Bone marrow (tissue), 2 donors: ENCODE measurements at places on chromosomes 2 and 18.
A peak's percentile ranks its signal among the peaks of the same experiment; 100 is the strongest.

GRCh38 chr2:152336119-152336853, 1.3 kb downstream of the FMNL2 start:
- no peak for DNase-seq

DNA sequence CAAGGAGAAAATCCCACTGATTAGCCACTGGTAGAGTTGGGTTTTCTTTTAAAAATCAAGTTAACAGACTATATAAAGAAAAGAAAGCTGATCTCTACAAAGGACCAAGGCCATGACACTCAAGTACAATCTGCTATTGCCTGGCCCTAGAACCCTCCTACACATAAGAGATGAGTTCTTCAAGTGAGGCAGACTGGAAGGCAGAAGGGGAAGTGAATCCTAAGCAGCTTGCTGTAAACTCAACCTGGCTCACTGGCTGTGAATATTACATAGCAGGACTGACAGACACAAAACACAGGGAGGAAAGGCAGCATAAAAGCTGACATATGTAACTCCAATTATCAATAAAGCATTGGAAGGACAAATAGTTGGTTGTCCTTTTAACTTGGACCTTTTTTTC, 65.4 kb downstream of the TRIP12 start:
- no peak for DNase-seq

GRCh38 chr2:148303161-148303560, 282.3 kb downstream of the MBD5 start:
- no peak for DNase-seq

- DNase-seq: no peak
Measured at GRCh38 chr2:239770246-239770639, 254.9 kb downstream of the NDUFA10 start.

DNA sequence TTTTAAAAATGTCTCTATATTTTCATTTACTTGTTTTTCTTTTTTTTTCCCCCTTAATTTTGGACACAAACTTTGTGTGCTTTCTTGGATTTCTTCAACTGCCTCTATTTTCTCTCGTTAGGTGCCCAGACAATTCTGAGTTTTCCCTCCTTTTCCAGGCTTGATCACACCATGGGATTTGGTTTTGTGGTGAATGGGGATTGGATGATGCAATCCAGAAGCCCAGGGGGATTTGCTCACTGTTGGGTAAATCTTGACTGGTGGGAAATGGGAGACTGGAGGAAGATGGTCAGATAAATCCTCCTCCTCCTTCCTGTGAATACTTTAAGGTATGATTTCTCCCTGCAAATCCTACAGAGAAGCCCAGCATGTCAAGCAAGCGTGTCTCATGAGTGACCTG, 19.5 kb upstream of the PAX8 start:
- DNase-seq: no peak

GRCh38 chr2:150977296-150977695, 284.4 kb downstream of the RBM43 start:
- no peak for DNase-seq

DNA sequence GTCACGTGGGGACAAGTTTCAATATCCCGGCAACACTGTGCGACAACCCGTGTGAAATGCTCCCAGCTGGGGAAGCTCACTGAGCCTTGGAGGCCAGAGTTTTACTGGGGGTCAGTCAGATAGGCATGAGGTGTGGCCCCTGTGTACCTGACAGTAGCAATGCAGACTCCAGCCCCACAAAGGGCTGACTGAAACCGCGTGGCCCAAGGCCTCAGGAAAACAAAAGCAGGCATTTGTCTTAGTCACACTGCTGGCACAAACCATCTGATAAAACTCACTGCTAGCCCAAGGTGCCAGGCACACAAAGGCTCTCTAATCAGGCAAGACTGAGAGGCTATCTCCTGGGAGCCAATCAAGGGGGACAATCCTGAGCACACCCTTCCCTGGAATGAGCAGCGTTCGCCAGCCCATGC, 786.6 kb upstream of the RAB6C start:
- no peak for DNase-seq

- no peak for DNase-seq
Measured at GRCh38 chr2:98847853-98848252, 88.2 kb downstream of the CRACDL start.

GRCh38 chr2:33122726-33123125, 176.0 kb downstream of the LTBP1 start:
- no peak for DNase-seq

DNA sequence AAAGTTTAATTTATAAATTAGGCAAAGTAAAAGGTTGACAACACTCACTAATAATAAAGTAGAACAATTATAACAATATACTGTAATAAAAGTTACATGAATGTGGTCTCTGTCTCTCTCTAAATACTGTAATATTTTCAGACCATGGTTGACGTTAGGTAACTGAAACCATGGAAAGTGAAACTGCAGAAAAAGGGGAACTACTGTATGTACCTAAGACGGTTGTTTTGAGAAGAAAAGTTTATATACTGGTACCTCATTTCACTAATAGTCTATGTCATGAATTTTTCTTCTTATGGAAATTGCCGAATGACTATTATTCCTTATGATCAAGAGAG, 166.7 kb upstream of the ZNF521 start:
- DNase-seq: peak; percentile 19

DNA sequence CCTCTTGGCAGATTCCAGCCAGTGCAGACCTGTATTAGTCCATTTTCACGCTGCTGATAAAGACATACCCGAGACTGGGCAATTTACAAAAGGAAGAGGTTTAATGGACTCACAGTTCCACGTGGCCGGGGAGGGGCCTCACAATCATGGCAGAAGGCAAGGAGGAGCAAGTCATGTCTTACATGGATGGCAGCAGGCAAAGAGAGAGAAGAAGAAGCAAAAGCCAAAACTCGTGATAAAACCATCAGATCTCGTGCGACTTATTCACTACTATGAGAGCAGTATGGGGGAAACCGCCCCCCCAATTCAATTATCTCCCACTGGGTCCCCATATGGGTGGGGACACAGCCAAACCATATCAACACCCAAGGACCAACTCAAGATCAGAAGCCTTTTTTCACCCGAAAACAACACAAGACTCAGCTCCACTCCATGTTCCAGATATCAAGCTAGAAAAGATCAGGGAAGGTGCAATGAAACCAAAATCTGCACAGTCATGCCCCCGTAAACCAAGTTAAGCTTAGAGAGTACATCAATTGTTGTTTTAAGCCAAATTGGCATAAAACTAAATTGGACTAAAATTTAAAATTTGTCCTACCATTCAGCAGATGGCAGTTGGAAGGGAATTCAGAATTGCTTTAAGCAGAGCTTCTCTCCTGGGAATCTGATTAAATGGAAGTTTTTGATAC, 55.6 kb upstream of the FAM124B start:
- no peak for DNase-seq

DNA sequence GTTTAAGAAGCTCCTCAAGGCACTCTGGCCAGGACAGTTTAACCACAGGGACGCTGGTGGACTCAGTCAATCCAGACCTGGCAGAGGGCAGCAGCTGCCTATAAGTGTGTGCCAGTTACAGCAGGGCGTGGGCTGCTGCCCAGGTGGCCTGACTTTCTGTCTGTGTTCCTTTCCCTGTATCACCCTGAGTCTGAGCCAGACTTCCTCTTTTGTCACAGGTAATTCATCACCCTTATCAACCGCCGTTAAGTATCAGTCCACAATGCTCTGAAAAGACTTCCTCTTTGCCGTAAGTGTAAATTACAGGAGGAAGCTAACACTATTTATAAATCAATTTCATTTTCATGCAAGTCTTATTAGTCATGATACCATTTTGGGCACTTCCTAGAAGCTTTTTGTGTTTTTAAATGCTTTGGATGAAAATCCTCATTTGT, 7.0 kb downstream of the LPIN1 start:
- no peak for DNase-seq

- DNase-seq: no peak
Measured at GRCh38 chr2:148999451-148999921, 39.0 kb upstream of the LYPD6B start.

- DNase-seq: peak; percentile 23
Measured at GRCh38 chr2:151946899-151947812, 118.9 kb upstream of the ARL5A start.

DNA sequence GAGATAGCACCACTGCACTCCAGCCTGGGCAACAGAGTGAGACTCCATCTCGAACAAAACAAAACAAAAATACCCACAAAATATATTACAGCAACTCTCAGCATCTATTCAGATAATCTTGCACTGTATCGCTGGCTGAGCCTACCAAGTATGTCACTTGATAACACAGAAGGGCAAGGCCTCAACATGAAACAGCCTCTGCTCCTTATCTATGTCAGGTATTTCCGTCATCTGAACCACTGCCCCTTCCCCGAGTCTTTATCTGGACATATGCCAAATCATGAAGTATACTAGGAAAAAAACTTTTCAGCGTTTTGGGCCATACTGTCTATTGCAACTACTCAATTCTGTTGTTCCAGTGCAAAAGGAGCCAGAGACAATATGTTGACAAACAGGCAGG, 17.7 kb downstream of the PDIA6 start:
- DNase-seq: no peak
